ENCODE measurements at places on chromosomes 12 and 14. TPM values are rescaled to one million over a fixed set of nuclear protein-coding genes. Genes with fewer than 3 reads are reported as not detected.

DNA sequence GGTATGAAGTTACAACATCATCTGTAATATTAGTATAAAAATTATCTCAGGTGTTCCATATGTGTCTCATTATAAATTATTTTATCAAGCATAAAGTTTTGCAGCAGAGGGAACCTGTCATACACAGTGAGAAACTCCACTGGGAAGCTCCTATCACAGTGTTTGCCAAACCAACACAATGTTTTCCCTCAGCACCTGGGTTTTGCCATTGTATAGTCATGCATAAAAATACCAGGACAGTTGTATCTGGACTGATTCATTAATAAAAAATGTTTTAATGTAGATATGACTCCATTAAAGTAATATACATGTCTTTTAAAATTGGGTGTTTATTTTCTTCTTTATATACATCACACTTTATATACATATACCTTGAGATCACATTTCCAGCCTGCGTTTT lies 56.6 kb downstream of the METTL25 start:
- peak; percentile 20 for DNase-seq

- peak; percentile 65 for DNase-seq
Measured at GRCh38 chr12:76690921-76691700, 72.8 kb upstream of the ZDHHC17 start.

- DNase-seq, result peak; percentile 87
Measured at GRCh38 chr14:68807148-68807600, 14.3 kb upstream of the ZFP36L1 start.

DNA sequence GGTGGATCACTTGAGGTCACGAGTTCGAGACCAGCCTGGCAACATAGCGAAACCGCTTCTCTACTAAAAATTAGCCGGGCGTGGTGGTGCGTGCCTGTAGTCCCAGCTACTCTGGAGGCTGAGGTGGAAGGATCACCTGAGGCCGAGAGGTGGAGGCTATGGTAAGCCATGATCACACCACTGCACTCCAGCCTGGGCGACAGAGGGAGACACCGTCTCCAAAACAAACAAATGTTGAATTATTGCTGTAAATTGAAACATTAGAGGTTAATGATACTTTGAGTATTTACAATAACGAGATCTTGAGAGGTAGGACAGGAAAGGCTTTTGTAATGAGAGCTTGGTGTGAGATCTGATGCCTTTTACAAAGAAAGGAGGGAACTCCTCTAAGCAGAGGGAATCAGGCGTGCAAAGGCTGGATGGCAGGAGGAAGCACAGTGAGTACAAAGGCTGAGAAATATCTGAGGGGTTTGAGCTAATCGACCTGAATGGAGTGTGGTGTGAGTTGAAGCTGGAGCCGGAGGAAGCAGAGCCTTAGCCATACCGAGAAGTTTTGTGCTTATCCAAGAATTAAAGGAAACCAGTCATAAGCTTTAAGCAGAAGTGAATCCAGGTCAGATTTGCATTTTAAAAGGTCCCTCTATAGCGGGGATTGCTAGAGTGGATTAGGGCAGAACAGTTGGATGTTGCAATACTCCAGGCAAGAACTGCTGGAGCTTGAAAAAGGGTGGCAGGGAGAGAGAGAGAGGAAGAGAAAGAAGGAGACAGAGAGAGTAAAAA lies 1.1 kb downstream of the RHNO1 start:
- peak; percentile 62 for DNase-seq

KLHDC1 gene
- total RNA-seq, result 5.0 TPM

Measured in GM23248 (cell line).